ENCODE measurements at places on chromosomes 6 and 20.

- no peak for DNase-seq
These were observed 145.7 kb downstream of the WDR27 start for GRCh38 chr6:169555971-169556617.

GRCh38 chr6:80541181-80541580 lies 434.7 kb downstream of the BCKDHB start:
- DNase-seq, result no peak

DNA sequence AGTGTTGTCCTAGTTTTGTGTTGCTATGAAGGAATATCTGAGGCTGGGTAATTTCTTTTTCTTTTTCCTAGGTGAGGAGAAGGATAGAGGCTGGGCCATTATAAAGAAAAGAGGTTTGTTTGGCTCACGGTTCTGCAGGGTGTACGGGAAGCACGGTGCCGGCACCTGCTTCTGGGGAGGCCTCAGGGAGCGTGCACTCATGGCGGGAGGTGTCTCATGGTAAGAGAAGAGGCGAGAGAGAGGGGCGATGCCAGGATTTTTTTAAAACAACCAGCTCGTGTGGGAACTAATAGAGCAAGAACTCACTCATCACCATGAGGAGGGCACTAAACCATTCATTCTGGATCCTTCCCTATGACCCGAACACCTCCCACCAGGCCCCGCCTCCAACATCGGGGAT lies 14.2 kb upstream of the NPBWR2 start:
- DNase-seq, result no peak

DNA sequence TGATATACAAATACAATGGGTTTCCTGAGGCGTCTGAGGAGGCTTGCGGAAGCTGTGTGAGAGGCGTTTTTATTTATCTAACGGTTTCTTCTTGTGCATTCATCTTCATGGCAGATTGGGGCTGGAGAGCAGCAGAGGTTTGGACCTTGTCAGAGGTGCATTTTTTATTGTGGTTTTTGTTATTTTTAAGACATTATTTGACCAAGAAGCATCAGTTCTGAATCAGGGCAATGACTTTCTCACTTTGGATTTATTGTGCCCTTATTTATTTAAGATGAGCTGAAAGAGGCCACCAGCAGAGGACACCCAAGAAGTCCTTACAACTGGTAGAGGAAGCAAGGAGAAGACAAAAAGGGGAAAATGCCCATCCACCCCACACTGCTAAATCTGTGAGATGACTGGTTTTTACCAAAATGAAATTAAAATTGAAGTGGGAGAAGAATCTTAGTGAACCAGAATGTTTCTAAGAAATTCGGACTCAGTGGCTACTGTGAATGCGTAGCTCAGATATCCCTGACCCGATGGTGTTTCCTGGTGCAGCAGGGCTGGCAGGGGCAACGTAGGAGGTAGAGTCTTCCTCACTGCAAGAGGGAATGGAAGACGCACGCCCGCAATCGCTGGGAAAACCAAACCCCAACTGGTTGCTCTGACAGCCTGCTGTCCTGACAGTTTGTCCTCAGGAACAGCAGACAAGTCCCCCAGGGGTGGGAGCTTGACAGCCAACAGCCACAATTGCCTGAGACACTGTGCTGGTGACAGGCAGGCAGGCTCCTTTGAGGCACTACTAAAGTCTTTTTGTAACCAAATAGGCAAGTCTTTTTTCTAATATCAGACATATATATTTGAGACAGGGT lies 14.2 kb downstream of the PRR18 start:
- DNase-seq, result no peak

GRCh38 chr20:50116368-50116999 lies 3.5 kb upstream of the UBE2V1 start:
- no peak for DNase-seq

DNA sequence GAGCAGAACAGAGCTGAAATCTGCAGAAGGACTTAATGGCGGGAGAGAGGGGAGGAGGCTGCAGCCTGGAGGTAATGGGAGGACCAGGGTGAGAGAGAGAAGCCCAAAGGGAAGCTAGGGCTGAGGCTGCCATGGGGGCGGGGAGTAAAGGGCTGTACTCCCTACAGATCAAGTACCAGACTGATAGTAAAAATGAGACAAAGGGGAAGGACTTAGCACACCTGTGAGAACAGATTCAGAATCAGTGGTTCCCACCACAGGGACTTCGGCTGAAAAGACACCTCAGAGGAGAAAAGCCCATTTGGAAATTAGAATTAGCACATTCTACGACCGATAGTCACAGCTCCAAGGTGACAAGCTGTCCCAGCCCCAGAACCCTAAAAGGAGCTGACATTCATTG lies 6.4 kb upstream of the TBXT start:
- DNase-seq, result no peak

DNA sequence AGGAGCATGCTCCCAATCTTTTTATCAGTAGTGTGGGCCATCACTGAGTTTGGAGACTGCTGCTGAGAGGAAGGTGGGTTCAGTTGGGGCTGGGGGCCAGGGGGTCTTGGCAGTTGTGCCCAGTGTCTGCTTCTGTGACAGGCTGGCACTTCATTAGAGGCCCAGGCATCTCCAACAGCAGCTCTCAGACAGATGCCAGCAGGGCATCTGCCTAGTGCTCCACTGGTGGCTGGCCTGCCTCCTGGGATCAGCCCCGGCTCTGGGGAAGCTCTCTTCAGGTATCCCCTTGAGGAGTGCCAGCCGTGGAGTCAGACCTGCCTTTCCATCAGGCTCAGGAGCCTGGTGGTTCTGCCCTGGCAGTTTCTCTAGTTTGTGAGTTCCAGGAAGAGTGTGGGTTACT lies 77.3 kb downstream of the DTD1 start:
- DNase-seq, result no peak

GRCh38 chr20:8540466-8540865 lies 408.4 kb downstream of the PLCB1 start:
- no peak for DNase-seq

DNA sequence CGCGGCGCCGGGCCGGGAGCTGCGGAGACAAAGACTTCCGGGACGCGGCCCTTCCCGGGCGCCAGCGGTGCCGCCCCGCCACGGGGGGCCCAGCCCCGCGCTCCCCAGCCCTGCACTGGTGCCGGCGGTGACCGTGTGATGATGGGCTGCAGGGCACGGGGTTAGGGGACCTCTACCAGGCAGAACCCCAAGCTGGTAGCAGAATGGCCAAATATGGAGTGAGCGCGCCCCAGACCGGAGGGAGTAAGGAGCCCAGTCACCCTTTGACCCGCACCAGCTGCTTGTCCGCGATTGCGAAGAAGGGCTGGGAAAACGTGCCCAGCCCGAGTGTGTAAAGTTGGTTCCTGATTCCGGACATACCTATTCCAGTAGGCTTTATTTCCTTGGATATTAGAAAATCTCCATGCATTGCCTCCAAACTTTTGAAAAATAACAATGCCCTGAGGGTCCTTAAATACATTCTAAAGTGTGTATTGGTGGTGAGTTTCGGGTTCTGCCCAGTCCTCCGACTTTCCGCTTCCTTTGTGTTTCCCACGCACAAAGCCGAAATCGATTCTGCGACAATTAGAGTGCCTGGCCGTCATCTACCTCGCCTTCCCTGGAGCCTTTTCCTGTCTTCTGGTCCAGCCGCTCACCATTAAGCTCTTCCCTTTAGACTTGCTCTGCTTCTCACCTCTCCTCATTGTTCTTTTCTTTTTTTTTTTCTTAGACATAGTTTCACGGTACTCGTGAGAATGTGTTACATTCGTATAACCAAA lies 1.1 kb downstream of the ABRACL start:
- no peak for DNase-seq

- no peak for DNase-seq
These were observed 246.1 kb upstream of the AFDN start for GRCh38 chr6:167580619-167580911.

DNA sequence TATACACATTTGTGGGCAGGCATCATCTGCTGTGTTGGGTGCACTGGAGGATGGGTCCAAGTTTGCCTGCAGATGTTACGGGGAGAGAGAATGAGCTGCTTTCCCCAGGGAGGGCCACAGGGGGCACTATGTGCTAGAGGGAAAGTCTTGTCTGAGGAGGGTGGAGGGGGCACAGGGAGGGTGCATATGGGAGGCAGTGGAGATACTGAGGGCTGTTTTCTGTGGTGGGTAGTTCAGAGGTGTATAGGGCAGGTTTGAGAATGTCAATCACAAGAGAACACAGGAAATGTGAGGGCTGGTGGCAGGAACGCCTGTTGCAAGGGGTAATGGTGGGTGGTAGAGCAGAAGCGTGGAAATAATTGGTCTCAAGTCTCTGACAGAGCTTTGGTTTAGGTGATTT lies 7.7 kb upstream of the PTPRA start:
- DNase-seq, result no peak

- DNase-seq, result no peak
These were observed 165.7 kb downstream of the SMOC2 start for GRCh38 chr6:168606722-168607121.

DNA sequence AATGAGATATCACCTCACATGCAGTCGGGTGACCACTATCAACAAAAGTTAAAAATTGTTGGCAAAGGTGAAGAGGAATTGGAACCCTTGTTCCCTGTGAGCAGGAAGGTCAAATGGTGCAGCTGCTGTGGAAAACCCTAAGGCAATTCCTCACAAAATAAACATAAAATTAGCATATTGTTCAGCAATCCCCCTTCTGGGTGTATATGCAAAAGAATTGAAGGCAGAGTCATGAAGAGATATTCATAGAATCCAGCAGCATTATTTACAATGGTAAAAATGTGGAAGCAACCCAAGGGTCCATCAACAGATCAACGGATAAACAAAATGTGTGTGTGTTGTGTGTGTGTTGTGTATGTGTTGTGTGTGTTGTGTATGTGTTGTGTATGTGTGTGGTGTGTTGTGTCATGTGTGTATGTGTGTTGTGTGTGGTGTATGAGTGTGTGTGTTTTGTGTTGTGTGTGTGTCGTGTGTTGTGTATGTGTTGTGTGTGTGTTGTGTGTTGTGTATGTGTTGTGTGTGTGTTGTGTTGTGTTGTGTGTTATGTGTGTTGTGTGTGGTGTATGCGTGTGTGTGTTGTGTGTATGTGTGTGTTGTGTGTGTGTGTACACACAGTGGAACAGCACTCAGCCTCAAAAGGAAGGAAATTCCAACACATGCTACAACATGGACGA lies 245.1 kb downstream of the ERMARD start:
- no peak for DNase-seq

DNA sequence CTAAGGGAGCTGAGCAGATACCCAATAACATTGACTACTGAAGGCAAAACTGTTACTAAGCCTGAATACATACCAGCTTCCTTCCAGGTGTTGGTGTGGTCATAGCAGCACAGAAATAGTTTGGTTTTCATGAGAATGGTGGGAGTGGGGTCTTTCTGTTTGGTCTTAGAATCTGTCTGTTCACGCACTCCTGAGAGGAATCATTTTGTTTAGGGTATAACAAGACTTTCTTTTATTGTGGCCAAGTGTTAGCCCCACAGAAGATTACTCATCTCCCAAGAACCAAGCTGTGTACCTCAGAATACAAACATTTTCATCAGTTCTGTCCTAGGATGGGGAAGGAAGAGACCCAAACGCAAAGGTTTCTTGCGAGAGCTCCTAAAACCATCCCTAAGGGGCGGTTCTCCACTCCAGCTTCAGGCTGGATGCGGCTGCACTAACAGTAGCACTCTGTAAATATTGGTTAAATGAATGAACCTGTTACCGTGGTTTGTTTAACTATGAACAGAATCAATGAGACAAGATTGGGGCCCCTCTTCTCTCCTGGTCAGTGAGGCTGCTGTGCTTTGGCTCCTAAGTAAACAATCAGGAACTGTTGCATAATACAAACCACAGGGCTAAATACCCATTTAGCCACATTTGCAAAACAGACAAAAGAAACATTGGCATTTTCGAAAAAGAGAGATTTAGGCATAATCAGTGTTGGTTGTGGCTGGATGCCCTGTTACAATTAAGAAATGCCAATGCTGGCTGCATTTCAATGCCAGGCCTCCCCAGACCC lies 44.9 kb downstream of the SNAP25 start:
- DNase-seq, result no peak

DNA sequence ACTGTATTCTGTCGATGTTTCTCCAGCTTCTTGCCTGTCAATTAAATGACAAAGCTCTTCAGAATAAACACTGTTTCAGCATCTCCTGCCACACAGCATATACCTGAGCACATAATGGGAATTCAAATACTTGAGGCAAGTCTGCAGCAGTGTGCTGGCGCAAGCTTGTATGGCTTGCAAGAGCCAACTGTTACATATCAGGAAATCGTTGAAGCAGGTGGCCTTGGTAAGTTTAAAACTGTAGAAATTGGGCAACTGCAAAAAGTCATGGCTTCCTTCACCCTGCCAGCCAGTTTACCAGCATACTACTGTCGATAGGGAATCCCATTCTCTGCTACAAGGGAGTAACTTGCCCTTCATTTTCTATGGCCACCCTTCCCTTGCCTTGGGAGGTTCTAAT lies 23.0 kb downstream of the CPNE1 start:
- no peak for DNase-seq

- DNase-seq, result no peak
These were observed 832.3 kb downstream of the C6orf118 start for GRCh38 chr6:164477101-164477500.

GRCh38 chr6:169445661-169446581 lies 192.3 kb upstream of the THBS2 start:
- no peak for DNase-seq

DNA sequence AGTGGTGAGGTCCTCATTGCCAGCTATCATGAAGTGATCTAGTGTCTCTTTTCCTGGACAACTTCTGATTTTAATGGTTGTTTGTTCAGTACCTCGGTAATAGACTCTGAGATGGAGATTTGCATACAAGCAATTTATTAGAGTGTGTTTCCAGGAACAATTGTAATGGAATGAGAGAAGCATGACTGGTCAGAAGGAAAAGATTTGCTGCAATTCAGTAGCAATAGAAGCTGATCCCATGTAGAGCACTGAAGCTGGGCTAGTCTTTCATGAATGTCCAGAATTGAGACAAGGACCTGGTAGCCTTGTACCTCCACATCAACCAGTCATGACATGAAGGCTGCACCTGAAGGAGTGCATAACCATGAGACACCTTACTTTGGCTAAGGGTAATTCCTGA lies 526.5 kb downstream of the NKAIN2 start:
- DNase-seq, result no peak

DNA sequence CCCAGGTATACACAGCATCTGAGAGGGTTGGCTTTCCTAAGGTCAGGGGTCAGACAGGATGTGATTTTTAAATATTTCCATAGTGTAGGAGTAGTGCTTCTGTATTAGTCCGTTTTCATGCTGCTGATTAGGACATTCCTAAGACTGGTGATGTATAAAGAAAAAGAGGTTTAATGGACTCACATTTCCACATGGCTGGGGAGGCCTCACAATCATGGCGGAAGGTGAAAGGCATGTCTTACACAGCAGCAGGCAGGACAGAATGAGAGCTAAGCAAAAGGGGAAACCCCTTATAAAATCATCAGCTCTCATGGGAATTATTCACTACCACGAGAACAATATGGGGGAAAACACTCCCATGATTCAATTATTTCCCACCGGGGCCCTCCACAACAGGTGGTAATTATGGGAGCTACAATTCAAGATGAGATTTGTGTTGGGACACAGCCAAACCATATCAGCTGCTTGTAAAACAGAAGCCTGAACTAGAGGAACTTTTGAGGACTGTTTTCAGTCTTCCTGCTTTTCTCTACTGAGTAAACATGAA lies 91.0 kb upstream of the MEI4 start:
- DNase-seq, result no peak

GRCh38 chr20:58877976-58878360 lies 25.5 kb downstream of the GNAS start:
- no peak for DNase-seq

GRCh38 chr6:144423167-144423566 lies 138.0 kb downstream of the UTRN start:
- no peak for DNase-seq
